GF-D8 (cell line): ENCODE measurements at places on chromosomes 6 and 20.

- DNase-seq = no peak
Observed at GRCh38 chr6:134345789-134346188, 27.9 kb upstream of the SGK1 start.

DNA sequence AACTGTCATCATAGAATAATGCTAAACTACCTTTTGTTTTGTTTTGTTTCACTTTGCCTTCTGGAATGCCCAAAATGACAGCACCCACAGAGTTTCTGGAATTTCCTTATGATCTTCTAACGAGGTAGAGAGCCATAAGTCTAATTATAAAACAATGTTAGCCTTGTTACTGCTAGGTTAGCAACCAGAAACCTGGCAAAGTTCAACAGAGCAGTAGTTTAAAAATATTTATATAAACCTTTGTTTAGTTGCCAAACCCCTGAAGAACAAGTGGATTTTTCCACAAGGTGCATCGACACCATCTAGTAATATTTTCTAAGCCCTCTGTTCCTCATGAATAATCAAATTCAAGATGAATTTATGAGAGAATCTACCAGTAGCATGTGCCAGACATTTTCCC, 27.6 kb upstream of the IPCEF1 start:
- no peak for DNase-seq

DNA sequence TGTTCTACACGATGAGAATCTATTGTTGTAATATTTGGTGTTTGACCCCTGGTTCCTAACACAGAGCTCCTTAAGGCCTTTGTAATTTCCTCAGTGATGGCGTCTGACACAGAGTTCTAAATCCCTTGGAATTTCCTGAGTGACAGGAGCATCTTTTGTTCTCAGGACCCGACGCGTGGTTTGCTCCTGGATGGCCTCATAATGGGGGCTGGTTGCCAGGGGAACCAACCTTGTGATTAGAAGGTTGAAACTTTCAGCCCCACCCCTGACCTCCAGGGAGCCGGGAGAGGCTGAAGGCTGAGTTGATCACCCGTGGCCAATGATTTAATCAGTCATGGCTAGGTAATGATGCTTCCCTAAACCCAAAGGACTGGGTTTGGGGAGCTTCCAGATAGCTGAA, 20.5 kb upstream of the ZNF133 start:
- DNase-seq = no peak

DNA sequence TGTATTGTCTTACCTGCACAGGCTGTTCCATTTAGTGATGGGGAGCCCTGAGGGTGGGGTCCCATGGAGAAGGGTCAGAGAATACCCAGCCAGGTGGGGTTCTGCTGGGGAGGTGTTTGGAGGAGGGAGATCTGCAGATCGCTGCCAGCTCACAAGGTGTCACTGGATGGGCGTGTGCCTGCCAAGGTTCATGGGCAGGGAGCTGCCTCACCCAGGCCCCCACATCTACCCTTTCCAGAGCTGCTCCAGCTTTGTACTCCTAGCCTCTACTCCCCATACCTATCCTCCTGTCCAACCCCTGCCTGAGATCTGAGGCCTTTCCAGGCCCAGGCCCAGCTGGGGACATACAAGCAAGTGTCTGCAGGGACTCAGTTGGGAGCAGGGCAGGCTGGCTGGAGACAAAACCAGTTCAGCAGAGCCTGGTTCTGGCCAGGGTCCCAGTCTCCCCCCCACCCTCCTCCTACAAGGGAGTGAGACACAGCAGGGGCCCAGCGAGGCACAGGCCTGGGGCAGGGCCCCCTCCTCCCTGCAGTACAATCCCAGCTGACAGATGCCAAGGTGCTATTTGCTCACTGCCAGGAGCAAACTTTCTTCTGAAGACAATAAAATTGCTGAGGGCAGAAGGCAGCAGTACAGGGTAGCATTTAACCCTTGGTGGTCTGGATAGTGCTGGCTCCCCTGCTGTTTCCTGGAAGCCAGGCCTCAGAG, 19.7 kb downstream of the SPDEF start:
- DNase-seq = no peak

DNA sequence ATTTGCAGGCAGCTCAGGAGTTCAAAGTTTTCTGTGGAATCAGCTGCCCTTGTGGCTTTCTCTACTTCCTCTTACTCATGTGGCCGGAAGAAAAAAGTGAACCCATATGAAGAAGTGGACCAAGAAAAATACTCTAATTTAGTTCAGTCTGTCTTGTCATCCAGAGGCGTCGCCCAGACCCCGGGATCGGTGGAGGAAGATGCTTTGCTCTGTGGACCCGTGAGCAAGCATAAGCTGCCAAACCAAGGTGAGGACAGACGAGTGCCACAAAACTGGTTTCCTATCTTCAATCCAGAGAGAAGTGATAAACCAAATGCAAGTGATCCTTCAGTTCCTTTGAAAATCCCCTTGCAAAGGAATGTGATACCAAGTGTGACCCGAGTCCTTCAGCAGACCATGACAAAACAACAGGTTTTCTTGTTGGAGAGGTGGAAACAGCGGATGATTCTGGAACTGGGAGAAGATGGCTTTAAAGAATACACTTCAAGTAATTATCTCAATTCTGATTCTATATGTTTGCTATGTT, 1.1 kb downstream of the MGME1 start:
- DNase-seq = peak; percentile 82

DNA sequence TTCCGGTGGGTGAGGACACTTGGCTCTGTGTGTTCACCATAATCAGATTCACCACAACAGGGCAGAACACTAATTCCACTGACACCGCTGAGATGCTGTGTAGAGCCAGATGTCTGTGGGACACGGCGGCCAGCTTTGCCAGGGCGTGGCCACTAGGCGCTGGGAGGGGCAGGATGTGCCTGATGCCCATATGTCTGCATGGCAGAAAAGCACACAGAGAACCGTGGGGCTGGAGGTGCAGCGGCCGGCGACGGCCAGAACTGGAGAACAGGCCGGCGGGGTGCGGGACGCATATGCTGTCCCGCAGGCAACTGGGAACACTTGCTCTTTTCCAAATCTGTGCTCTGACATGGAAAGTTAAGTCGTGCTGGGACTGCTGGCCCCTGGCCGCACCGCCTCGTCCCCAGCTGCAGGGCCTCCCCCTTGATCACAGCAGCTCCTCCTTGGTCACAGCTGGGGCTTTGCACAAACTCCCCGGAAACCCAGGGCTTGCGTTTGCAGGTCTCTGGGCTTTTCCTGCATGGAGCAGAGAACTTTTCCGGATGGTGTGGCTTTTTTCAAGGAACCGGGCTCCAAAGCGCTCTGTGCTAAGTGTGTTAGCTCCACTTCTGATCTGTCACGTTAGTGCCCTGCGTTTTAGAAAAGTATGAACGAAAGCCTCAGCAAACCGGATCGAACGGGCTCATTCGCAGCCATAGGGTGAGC, 31.1 kb downstream of the NTSR1 start:
- peak; percentile 75 for DNase-seq
